ENCODE measurements at places on chromosomes 5 and 9.

GRCh38 chr5:95841914-95842812, 19.6 kb upstream of the GLRX start:
- no peak for DNase-seq

DNA sequence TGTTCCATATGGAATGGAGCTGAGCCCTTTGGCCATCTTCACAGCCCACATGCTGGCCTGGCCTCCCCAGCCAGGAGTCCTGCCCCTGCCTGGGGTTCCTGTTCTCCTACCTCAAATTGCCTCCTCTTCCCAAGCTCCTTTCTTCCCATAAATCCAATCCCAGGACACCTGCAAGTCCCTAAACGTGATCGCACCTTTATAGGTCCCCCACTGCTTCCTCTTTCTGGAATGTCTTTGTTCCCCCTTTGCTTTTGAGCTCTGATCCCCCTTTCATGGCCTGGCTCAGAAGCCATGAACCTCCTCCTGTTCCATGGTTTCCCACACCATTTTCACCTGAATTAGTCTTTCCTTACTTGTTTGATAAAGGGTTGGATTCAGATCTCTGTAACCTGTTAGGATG, 68.5 kb downstream of the TRPC7 start:
- DNase-seq = no peak

DNA sequence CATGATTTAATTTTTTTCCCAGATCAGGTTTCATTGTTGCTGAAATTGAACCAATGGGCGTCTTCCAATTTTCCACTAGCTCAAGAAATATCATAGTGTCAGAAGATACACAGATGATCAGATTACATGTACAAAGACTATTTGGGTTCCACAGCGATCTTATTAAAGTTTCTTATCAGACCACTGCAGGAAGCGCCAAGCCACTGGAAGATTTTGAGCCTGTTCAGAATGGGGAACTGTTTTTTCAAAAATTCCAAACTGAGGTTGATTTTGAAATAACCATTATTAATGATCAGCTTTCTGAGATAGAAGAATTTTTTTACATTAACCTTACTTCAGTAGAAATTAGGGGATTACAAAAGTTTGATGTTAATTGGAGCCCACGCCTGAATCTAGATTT, 251.6 kb downstream of the ADGRV1 start:
- DNase-seq = no peak

DNA sequence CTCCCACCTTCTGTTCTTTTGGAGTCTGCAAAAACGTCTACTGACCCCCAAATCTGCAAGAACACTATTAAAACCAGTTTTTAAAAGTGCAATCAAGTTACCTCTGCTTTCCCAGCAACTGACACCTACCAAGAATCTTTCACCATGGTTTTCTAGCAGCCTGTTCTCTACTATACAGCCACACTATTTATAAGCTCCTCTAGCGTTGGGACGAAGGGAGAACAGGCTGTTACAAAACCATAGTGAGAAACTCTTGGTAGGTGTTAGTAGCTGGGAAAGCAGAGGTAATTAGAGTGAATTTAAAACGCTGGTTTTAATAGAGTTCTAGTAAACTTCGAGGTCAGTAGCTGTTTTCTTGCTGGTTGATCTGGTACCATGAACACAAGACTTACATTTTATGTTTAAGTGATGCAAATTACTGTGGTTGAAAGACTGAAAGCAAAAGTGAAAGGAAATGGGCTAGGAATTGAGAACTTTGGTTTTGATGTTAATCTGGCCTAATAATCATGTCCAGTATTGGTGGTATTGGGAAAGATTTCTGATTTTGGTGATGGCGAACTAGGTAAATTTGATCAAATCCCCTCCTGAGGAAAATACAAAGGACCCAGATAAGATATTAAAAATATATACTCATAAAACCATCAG, 5.3 kb downstream of the MROH2B start:
- no peak for DNase-seq

- no peak for DNase-seq
These were observed 140.5 kb downstream of the SNX18 start for GRCh38 chr5:54658010-54658409.

DNA sequence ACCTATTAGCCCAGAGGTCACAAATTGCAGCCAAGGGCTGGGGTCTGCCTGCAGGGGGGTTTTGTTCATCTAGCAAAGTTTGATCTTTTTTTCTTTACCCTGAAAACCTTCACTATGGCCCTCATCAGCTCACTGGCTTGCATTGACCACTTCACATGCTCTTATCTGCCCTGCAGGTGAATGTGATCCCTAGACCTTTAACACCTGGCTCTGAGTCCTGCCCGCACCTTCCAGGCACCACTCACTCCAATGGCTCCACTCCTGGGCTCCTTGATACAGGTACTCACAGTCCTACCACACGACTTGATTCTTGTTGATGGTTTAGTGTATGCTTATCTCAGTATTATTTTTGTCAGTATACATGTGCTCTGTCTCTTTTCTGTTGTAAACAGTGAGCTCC, 92.5 kb downstream of the FEM1C start:
- no peak for DNase-seq

- no peak for DNase-seq
These were observed 154.8 kb upstream of the GAS1 start for GRCh38 chr9:87102126-87102525.

GRCh38 chr9:85331626-85332025, 410.1 kb downstream of the AGTPBP1 start:
- no peak for DNase-seq

DNA sequence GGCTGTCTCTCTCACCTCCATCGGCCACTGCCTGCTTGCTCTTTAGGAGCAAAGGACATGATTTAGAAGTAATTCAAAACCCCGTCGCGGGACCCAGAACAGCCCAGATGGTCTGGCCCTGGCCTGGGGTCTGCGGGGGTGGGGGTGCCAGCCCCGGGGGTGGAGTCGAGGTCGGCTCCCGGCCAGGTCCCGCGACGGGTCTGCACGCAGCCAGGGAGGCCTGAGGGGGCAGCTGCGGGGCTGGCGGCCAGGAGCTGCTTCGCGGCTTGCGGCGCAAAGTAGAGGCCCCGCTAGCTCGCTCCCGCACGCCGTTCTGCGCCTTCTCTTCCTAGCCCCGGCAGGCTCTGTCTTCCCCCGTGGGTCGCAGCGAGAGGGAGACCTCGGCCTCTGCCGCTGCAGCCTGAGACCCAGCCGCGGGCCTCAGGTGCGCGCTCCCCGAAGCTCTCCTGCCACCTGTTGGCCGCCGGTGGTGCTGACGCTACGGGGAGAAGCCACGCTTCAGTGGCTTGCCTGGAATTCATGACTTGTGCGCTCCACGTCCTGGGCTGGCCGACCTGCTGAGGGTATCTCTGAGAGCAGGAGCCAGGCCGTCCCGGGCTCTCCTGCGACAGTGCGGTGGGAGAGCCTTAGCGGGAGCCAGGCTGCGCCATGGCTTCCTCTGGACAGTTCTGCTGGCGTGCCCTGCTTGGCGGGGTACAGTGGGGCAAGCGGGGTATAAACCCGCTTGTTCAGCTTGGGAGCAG, 157.2 kb upstream of the PITX1 start:
- DNase-seq = peak; percentile 69

DNA sequence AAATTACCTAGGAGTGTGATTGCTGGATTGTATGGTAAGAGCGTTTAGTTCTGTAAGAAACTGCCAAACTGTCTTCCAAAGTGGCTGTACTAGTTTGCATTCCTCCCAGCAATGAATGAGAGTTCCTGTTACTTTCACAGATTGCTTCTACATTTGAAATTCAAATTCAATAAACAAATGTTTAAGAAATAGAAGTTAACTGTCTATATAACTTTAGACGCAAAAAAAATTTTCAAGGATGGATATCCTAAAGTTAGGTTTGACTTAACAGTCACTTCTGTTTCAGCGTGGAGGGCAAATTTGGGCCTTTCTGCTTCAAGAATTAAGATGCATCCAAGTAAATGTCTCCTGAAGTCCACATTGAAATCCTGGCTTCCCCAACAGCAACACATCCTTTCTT, 445.6 kb downstream of the TAF11L14 start:
- DNase-seq = no peak

DNA sequence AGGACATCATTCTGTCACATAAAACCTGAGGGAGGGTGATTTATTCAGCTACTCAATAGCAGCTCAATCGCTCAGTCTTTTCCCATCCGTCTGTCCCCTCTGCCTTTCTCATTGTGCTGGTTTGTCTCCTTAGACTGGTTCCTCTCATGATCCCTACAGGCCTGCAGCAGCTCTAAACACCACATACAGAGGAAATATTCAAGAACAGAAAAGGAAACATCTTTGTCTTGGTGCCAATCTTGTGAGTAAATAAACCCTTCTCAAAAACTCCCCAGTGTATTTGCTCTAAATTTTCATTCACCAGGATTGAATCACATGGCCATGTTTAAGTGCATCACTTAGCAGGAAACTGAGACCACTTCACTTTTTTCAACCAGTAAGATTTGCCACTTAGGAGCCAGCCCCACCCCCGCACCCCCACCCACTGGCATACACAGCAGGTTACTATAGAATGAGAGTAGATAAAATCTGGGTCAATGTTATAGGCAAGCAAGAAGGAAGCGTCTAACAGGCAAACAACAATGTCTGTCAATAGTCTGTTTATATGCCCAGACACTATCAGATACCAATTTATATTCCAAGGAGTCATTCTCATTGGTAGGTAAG, 895.5 kb upstream of the DMAC1 start:
- no peak for DNase-seq

GRCh38 chr5:143170104-143170503, 233.4 kb downstream of the NR3C1 start:
- DNase-seq = no peak

GRCh38 chr9:259405-260404, 45.0 kb downstream of the DOCK8 start:
- DNase-seq = no peak

GRCh38 chr5:132473019-132473531, 17.5 kb downstream of the IRF1 start:
- DNase-seq = peak; percentile 69

DNA sequence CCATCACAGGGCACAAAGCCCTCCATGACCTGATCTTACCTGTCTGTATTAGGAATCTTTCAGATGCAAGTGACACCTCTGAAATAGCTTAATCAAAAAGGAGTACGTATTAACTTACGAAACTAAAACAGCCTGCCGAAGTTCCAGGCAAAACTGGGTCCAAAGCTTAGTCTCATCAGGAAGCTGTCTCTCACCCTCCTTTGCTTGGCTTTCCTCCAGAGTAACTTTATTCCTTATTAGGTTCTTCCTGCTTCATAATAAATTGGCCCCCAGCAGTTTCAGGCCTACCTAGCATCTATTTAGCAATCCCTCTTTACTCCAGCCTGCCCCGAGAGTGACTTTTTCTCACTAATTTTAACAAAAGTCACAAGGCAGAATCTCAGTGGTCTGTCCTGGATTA, 58.4 kb upstream of the STK32A start:
- DNase-seq = no peak

DNA sequence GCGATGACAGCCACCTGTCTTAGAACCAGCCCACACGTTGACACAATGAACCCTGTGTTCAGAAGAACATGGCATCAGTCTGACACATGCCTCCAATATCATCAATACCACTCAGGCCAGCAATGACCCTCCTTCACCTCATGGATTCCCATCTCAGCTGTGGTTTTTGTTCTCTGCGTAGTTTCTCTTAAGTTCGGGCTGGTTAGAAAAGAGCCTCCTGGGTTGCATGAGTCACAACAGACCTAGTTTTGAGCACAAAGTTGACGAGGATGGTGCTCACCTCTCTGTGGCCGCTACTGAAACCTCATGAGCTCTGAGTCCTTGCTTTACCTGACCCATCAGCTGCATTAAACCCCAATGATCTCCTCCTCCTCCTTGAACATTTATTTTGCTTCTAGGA, 299.9 kb downstream of the SPOCK1 start:
- no peak for DNase-seq

- no peak for DNase-seq
These were observed 11.4 kb downstream of the FAM193B start for GRCh38 chr5:177542816-177543465.

DNA sequence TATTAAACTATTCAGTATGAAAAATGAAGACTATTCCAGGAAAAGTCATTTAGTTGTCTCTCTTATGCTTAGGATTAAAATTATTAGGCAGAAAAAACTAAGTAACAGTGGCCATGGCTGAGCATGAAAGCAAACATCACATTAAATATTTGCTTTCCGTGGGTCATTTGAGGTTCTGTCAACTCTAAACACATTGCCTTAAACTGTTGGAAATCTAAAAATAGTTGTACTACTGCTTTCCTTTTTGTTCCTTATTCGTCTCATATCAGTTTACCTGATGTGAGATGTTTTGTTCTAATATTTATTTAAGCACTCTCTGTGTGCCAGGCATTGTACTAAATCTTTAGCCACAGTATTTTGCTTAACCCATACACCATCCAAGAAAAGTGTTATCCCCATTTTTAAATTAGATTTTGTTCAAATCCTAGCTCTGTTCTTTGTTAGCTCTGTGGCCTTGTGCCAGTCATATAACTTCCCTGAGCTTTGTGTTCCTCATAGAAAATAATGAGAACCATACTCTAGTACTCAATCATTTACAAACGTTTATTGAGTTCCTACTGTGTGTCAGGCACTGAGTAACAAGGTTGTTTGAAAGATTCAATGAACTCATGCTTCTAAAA, 18.7 kb upstream of the ZNF608 start:
- DNase-seq = no peak

- DNase-seq = no peak
These were observed 12.4 kb downstream of the NUDT2 start for GRCh38 chr9:34341659-34342295.

- DNase-seq = no peak
These were observed 7.7 kb downstream of the AHRR start for GRCh38 chr5:329121-329735.

GRCh38 chr5:91118796-91119195, 264.3 kb downstream of the ARRDC3 start:
- DNase-seq = no peak

DNA sequence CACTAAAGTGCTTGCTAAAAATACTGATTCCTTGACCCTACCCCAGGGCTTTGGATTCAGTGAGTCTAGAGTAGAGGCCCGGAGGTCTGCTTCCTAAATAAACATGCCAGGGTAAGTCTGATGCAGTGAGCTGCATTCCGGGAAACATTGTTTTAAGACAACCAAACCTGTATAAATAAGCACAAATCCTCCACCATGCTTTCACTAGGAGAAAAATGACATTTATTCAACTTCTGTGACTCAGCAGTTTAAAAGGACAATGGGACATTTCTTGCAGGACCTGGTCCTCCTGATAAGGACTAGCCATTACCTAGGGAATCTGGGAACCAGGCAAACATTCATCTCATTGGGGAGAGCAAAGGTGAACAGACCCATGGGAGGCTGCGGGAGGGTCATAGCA, 335.3 kb downstream of the MLLT3 start:
- DNase-seq = no peak

GRCh38 chr9:86178503-86178902, 79.1 kb upstream of the GOLM1 start:
- no peak for DNase-seq

DNA sequence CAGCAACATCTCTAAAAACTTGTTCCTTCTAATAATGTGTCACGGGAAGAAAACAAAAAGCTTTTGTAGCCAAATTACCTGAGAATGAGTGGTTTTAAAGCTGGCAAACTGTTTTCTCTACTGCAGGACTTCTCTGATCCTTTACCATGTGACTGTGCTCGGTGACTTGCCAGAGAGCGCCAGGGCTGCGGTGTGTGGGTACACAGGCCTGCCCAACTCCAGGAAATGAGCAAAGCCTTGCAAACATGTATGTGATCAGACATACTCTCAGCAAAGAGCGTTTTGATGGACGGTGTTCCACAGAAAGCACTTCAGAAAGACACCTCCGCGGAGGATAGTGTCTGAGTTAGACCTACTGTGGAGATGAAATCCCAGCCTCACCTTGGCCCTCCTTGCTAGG, 157.3 kb downstream of the SPOCK1 start:
- no peak for DNase-seq

GRCh38 chr5:56048124-56048523, 53.4 kb upstream of the IL6ST start:
- DNase-seq = no peak

Data from activated naive CD4-positive, alpha-beta T cell (primary cell).